ENCODE measurements at places on chromosomes 16 and 17.

GRCh38 chr16:89742948-89743347 is 21.6 kb downstream of the ZNF276 start:
- DNase-seq = no peak

DNA sequence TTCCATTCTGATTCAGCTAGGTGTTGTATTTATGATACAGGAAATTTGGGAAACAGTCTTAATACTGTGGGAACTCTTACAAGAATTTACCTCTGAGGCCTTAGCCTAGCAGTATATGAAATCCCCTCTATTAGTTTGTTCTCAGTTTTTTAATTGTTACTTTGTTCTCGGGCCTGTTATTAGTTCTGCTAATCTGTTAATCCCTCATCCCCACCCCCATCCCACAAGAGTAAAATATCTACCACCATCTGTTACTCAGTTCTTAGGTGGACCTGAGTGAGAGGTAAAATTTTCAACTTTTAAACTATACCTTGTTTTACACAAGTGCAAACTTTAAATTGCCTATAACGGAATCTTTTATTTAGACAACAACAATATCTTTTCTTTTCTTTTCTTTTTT is 47.0 kb downstream of the RHOT1 start:
- DNase-seq = no peak

GRCh38 chr17:4365628-4366326 is 698 bp downstream of the UBE2G1 start:
- peak; percentile 57 for DNase-seq

- no peak for DNase-seq
Measured at GRCh38 chr17:33124871-33125551, 133.4 kb downstream of the SPACA3 start.

GRCh38 chr17:82104797-82105416 is 6.9 kb upstream of the FASN start:
- no peak for DNase-seq

DNA sequence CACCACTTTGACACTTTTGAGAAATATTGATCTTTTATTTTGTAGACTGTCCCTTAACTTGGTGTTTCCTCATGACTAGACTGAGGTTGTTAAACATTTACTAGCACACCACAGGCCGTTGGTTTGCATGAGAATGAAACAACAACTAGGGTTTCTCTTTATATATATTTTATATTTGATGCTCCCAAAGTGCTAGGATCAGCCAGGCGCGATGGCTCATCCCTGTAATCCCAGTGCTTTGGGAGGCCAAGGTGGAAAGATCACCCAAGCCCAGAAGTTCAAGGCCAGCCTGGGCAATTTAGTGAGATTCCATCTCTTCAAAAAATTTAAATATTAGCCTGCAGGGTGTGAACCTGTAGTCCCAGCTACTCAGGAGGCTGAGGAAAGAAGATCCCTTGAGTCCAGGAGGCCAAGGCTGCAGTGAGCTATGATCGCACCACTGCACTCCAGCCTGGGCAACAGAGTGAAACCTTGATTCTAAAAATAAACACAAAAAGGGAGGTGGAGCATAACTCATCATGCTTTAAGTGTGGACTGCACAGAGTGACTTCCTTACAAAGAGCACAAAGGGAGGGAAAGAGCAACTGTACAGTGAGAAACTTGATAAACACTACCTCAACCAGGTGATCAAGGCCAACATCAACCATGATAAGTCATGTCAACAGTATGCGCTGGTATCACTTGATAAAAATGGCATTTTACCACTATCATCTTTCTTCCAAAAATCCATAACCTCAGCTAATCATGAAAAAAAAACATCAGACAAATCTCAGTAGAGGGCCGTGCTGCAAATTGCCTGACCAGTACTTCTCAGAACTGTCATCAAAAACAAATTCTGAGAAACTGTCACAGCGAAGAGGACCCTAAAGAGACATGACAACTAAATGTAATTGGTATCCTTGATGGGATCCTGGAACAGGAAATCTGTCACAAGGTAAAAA is 72.8 kb upstream of the ATF7IP2 start:
- DNase-seq = no peak

GRCh38 chr16:53433509-53433908 is 762 bp upstream of the RBL2 start:
- DNase-seq = no peak

DNA sequence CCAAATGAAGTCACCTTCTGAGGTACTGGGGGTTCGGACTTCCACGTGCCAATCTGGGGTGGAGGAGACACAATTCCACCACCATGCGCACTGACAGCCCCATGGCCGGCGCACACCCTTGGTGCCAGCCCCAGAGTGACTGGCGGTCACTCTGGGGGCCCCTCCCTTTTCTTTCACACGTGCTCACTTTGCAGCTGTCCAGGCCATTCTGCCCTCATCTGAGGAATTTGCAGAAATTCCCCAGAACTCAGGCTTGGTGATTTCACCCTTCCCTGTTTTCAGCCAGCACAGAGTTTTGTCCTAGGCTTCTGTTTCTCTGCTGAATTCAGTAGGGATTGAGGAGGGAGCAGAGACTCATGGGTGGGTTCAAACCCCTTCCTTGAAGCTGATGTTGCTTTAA is 54.8 kb downstream of the CDRT4 start:
- no peak for DNase-seq

DNA sequence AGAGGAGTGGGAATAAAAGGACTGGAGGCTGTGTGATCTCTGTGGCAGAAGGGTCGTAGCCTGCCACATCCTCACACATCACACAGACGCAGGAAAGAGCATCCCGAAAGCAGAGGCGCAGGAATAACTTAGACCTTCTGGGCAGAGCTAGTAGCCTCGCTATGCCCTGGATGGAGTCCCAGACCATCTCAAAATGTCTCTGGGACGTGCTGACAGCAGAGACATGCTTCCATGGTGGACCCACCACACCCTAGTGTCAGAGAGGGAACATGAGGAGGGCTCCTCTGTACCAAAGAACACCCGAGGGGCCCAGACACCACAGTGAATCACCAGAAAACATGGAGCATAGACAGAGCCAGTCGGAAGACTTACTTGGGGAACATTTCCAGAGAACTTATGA is 29.6 kb upstream of the FAAP100 start:
- no peak for DNase-seq

DNA sequence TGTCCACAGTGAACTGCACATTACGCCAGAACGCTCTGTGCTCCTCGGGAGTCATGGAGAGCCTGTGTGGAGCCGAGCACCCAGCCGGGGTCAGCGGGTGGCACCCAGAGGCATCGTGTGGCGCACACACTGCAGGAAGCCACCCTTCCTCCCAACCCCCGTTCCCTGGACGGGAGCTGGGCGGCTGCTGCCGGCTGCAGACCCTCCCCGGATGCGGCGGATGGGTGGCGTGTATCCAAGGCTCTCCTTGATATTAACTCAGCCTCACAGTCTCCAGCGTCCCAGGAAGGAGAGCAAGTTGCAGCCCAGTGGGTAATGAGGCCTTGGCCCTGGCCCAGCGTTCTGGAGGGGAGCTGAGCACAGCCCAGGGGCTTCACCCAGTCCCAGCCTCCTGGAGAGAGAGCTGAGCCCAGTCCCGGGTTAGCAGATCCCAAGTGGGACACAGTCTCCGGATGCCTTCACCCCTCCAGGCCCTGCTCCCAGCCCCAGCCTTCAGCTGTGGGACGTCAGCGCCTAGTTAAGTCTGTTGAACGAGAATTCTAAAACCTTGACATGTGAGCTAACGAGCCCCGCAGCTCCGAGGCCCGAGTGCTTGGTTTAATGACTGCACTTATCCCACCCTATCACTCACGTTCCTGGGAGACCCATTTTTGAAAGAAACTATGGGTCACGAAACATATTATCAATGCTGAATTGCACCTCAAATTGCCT is 86.6 kb downstream of the TBC1D16 start:
- no peak for DNase-seq

DNA sequence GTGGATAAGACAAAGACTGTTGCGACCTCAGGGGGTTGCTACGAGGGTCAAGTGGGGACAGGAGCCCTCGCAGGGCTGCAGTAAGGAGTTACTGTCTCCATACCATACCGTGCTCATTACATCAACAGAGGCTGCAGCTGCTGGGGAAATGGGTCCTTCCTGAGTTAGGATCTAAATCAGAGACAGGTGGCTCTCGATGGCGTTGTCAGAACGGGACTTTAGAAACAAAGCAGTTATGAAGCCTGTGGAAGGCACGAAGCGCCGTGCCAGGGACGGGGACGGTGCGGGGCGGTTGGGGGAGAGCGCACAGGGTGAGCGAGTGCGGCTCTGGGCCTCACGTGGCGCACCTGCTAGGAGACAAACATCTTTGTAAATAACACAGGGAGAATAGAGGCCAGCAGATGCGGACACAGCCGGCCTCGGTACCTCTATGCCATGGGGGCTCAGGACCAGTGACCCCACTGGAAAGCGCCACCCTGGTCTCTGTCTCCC is 34.4 kb downstream of the ZCCHC14 start:
- DNase-seq = no peak

GRCh38 chr17:39026980-39027451 is 59.8 kb upstream of the FBXO47 start:
- DNase-seq = peak; percentile 26
